ENCODE measurements at places on chromosomes 2 and 18.

DNA sequence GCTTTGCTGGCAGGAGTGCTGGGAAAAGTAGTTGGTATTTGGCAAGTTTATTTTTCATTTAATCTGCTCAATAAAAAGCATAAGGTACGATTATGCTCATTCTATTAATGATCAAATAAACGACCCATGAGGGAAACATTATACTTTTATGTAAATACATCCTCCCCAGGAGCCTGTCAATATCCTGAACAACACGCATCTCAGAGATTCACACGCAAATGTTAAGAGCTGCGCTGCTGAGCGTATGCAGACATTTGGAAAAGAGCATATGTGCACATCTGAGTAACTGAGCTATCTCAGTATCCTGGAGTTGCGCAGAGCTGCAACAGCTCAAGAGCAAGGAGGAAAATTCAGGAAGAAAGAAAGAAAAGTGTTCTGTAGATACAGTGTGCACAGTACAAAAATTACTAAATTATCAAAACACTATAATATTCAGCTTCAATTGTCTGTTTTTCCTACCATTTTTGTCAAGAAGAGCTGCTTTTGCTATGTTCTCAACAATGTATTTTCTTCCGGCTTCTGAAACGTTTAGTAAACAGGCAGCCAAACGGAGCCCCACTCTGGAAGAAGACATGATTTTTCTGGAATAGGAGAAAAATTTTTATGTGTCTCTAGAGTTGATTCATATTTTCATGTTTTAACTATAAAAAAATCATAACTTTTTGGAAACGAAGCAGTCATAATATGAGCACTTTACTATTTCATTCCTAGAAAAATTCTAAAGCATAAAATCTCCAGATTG, 2.4 kb downstream of the FTCDNL1 start:
- DNase-seq, result no peak

DNA sequence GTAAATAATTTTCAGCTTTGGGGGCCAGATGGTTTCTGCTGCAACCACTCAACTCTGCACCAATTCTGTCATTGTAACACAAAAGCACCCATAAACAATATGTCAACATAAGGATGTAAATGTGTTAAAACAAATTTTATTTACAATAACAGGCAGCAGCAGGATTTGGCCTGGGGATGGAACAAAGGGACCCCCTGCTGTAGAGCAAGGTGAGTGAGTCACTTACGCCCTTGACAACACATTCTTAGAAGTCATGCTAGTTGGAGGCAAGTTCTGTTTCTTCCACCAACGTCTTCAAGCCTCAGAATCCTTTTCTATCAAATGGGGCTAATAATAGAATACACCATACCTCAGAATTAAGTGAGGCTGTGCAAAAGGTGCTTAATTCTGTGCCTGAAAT, 610.2 kb upstream of the SYT4 start:
- no peak for DNase-seq

- DNase-seq, result no peak
Measured at GRCh38 chr2:105806996-105807395, 62.3 kb downstream of the NCK2 start.

DNA sequence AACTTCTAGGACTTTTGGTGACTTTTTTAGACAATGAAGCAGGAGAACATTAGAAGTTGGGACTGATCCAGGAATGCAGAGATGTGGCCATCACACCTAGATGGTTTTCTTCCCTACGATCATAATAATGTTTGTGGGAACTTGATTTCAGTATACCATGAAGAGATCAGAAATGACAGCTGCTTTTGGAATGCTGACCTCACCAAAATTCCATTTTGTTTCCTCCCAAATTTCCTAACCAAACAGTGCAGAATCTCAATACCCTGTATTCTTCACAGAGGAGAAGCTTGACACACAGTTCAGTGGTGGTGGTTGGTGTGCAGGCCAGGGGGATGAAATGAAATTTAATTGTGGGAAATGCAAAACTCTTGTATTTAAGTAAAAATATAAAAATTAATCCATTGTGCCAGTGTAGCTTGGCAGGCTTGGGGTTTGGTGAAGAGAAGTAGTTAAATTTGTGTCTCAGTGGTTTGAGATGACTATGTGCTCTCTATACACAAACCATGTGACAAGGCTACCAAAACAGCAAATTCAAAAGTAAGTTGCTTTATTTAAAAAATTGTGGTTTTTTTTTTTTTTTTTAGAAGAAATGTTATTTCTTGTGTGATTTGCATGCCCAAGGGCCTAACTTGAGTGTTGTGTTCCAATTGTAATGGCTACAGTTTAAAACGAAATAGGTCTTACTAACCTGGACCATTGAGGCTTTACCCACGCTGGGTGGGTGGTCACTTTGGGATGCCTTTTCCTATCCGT, 252.4 kb downstream of the LPIN1 start:
- no peak for DNase-seq

GRCh38 chr2:222483513-222484039, 59.2 kb downstream of the SGPP2 start:
- no peak for DNase-seq

GRCh38 chr2:73217826-73218225, 3.8 kb downstream of the SMYD5 start:
- no peak for DNase-seq

DNA sequence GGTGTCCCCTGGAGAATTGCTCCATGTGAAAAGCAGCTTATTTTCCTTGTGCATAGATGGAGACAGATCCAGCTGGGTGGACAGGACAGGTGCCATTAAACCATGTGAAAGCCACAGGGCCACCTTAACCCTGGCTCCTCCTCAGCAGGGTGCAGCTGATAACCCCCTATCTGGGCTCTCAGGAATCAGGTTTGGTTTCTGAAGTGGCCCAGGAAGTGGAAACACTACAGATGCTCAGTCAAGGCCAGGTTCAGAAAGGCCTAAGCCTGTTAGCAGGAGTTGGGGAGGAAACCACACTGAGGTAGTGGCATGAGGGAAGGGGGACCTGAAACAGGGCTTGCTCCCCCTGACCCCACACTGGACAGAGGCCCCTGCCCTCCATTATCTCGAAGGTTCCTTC, 217.0 kb downstream of the SPP2 start:
- DNase-seq, result no peak

GRCh38 chr2:70574618-70575017, 21.0 kb upstream of the TGFA start:
- no peak for DNase-seq

DNA sequence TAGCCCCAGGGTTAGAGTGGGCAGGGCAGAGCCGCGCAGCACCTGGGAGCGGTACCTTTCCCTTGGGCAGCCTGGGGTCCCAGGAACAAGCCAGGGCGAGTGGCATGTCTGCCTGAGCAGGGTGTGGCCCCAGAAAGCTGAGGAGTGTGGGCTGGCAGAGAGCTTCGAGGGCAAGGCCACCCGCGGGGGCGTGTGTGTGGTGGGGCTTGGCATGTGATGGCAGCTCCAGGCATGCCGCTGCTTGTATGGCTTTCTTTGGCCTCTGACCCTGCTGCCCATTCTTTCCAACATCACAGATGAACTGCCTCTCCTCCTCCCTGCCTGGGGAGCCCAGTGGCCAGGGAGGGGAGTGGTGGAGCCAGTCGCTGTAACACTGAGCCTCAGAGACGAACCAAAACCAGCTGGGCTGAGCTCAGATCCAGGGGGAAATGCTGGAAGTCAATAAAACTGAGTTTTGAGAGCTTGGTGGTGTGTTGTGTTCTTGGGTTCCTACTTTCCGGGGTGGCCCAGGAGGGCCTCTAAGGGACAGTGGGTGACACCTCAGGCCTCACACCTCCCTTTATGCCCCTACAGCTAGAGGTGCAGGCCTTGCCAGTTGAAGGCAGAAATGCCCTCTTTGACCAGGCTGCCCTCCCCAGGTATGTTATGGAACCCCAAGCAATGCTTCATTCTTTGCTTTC, 7.4 kb downstream of the DNAJB2 start:
- DNase-seq, result no peak

GRCh38 chr2:181949047-181949446, 36.6 kb upstream of the PPP1R1C start:
- no peak for DNase-seq

- no peak for DNase-seq
Measured at GRCh38 chr18:73932976-73933375, 214.7 kb downstream of the FBXO15 start.

DNA sequence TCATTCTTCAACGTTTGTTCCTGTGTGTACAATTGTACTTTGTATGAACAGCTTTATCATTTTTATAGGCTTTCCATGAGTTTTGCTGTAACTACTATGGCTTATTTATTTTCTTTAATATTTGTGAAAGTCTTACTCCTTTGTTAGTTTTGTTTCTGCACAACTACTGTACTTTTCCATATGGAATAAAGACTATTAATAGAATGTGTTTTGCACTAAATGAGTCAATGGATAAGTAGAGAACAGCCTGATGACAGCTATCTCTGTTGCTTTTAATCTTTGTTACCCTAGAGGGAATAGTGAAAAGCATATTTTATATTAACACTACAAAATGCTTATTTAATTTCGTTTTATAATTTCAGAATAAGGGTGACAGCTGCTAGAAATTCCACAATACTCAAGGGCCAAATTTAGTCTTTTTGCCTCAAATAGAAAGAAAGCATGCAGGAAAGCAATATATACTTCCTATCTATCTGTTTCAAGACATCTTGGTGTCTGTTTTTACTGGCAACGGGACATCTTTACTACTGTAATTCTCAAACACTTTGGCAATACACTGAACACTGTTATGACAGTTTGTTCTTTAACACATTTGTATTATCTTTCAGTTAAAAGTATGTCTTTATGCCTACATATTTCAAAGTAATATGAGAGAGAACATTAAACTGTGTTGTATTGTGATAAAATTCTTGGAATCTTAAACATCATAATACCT, 53.9 kb downstream of the WDSUB1 start:
- no peak for DNase-seq

- DNase-seq, result no peak
Measured at GRCh38 chr2:120275617-120276400, 23.2 kb downstream of the RALB start.

DNA sequence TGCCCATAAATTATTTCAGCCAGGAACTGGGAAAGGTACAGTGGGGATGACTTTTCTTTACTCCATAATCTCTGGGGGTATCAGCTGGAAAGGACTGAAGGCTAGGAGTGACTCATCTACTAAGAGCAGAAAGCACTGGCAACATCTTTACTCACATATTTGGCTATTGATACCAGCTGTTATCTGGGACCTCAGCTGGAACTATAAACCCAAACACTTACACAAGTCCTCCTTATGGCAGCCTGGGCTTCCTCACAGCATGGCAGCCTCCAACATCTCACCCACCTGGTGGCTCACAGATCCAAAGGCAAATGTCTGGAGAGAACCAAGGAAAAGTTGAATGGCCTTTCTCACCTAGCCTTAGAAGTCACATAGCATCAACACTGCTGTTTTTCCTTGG, 379.0 kb upstream of the RND3 start:
- DNase-seq, result no peak

GRCh38 chr2:198012025-198012424, 207.6 kb downstream of the PLCL1 start:
- DNase-seq, result no peak

DNA sequence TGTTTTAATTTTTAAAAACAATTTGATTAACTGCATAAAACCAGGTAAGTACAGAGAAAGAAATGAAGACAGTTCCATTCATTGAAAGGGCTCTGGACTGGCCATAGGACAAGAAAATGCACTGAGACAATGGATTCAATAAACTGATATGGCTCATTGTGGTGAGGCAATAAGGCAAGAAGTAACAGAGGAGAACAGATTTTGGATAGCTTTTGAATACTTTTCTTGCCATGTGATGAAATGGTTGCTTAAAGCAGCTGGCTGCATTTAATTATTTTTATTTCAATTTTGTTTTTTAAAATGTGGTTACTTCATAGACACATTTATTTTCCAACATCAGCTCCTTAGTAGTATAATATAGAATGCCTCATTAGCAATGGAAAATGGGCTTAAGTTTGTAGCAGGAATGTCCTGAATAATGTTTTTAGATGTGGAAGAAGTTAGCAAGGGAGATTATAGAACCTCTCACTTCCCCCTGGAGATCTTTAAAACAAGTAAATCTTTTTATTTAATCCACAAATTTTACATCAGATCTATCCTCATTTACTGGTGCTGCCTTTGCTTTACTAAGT, 646.9 kb upstream of the ZEB2 start:
- no peak for DNase-seq

- DNase-seq, result peak; percentile 37
Measured at GRCh38 chr2:173884025-173884802, 81.0 kb downstream of the SP3 start.

- no peak for DNase-seq
Measured at GRCh38 chr2:207787800-207788199, 18.1 kb upstream of the FZD5 start.

- no peak for DNase-seq
Measured at GRCh38 chr2:108612153-108612513, 77.9 kb downstream of the LIMS1 start.
